ENCODE measurements at places on chromosomes 12 and 14.

DNA sequence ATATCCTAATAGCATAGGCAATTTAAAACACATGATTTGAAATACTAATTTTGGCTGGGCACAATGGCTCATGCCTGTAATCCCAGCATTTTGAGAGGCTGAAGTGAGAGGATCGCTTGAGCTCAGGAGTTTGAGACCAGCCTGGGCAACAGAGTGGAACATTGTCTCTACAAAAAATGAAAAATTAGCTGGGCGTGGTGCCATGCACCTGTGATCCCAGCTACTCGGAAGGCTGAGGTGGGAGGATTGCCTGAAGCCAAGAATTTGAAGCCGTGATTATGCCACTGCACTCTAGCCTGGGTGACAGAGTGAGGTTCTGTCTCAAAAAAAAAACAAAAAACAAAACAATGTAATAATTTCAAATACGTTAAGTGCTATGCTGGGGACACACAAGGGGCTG is 83.3 kb downstream of the SSPN start:
- no peak for DNase-seq

- DNase-seq: no peak
Measured at GRCh38 chr12:64608901-64609535, 1.3 kb upstream of the RASSF3 start.

- DNase-seq: no peak
Measured at GRCh38 chr12:89879766-89880165, 171.1 kb upstream of the ATP2B1 start.

- DNase-seq: no peak
Measured at GRCh38 chr12:123757561-123757960, 4.5 kb upstream of the DNAH10 start.

- DNase-seq: no peak
Measured at GRCh38 chr14:86639146-86639545, 1109.2 kb downstream of the FLRT2 start.

DNA sequence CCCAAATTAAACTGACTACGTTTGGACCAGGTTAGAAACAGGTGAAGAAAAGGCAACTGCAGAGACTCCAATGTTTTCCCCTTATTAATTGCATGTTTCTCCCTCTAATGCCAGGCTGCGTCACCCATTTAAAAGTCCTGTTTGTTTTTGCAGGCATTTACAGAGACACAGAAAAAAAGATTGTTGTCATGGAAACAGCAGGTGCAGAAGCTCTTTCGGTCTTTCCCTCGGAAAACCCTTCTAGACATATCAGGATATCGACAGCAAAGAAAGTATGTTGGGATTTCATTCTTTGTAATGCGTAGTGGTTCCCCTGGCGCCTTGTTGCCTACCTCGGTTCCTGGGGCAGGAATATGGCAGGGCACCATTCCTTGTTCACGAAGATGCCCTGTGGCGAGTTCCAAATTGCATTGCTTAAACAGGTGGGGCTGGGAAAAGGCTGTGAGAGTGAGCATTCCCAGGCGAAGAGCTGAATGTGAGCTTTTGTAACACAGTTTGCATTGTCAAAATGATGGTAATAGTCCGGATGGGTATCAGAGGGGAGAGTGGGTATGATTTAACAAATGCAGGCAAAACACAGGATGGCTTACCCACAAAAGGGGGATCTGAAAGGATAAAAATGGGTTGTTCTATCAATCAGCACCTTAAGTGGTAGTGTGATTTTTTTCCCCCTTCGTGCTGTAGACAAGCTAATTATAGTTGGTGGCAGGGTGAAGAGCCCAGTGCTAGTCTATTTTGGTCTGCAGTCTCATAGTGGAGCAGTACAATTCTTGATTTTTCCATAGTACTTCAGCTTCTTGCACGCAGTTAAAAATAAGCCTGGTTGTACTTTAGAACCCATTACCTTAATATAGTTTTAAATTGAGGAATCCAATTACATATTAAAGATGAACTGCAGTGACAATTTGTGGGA is 132.4 kb downstream of the GCH1 start:
- no peak for DNase-seq

DNA sequence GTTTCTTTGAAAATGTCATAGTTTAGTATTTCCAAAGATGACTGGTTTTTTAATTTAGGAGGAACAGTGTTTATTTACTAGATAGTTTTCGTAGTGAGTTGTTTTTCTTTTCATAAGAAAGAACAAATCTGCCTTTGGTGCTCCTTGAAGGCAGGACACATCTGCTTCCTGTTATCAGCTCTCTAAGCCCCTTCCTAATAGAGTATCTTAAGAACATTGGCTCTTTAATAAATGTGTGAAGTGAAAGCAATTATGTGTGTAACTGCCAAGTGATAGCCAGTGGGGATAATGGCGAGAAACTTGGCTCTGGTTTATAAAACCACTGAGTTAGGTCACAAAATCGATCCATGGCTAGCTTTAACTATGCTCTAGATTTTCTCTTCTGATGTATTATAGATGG is 23.5 kb upstream of the PPFIBP1 start:
- no peak for DNase-seq

DNA sequence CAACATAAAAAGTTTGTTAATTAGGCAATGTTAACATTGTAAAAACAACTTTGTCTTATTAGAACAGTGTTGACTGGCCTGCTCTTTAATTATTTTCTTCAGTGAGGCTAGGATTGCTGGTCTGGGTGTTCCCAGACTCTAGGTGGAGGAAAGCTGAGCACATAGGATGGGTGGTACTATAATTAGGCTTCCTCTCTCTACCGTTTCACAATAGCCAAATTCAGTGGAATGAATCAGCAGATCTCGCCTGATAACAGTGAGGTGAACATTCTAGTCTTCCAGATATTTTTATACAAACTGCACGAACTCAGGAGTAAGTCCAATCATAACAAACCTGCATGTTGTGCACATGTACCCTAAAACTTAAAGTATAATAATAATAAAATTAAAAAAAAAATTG is 11.9 kb downstream of the PTGDR start:
- DNase-seq: no peak

GRCh38 chr12:47881826-47882427 is 22.9 kb downstream of the VDR start:
- no peak for DNase-seq
